T-helper 22 cell (primary cell): ENCODE measurements at places on chromosomes 2 and 18.

- DNase-seq = no peak
Observed at GRCh38 chr2:172288603-172289002, 138.8 kb upstream of the ITGA6 start.

DNA sequence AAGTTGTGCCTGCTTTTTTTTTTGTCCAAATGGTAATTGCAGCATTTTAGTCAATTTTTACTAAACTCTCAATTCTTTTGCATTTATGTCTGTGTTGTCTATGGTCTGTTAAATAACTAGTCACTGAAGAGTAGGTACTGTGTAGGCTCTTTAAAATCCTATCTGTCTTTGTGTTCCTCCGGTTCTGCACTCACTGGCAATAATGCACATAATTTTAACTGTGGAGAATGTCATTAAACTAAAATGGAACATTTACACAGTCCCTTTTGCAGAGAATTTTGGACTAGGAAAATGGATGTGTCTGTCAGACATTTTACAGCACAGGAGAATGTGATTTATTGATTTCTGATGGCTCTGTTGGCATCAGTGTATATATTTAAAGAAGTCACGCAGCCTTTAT, 116.6 kb downstream of the ASXL3 start:
- no peak for DNase-seq

GRCh38 chr2:189751080-189751658, 11.4 kb downstream of the OSGEPL1 start:
- no peak for DNase-seq

- no peak for DNase-seq
Observed at GRCh38 chr2:177320596-177320995, 56.1 kb upstream of the NFE2L2 start.

DNA sequence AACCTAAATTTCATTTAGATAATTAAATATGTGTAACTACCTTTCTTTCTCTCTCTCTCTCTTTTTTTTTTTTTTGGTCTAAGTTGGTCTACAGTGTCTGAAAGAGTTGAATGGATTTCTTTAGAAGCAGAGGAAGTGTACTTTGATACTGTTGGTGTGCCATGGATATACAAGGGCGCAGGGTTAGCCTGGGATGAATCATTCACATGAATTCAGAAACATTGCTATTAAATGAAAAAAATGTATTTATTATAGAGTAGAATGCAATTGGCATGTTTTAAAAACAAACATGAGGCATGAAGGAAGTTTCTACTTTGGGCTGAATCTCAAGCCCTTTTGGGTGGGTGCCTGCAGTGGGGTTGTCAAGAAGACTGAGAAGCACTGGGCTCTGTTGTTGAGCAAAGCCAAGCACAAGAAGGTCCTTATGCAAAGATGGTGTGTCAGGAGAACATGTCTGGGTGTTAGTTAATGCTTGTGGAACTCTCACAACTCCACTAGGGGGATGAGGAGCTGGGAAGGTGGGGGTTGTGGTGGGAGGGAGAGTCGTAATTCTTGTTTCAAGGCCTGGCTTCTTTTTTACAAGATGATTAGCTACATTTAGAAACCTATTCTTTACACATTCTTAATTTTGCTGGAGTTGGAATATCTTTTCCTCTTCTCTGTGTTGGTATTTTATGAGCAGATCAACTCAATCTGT, 57.9 kb downstream of the LYPD6 start:
- DNase-seq = no peak

DNA sequence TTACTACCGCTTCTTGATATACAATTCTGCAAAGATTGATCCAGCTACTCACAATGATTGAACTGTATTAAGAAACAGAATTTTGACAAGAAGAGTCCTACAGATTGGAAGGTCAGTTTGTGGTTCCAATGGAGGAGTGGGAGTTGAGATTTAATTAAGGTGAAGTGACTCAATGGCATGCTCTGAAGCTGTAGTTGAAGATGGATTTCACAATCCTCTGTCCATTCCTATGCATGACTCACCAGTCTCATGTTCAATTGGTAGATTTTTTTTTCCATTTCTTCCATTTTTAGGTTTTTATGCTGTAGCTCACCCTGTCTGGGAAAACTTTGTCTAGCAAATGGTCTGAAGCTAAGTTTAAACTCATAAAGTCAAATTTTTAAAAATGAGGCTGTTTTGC, 83.3 kb downstream of the DPP4 start:
- DNase-seq = no peak

DNA sequence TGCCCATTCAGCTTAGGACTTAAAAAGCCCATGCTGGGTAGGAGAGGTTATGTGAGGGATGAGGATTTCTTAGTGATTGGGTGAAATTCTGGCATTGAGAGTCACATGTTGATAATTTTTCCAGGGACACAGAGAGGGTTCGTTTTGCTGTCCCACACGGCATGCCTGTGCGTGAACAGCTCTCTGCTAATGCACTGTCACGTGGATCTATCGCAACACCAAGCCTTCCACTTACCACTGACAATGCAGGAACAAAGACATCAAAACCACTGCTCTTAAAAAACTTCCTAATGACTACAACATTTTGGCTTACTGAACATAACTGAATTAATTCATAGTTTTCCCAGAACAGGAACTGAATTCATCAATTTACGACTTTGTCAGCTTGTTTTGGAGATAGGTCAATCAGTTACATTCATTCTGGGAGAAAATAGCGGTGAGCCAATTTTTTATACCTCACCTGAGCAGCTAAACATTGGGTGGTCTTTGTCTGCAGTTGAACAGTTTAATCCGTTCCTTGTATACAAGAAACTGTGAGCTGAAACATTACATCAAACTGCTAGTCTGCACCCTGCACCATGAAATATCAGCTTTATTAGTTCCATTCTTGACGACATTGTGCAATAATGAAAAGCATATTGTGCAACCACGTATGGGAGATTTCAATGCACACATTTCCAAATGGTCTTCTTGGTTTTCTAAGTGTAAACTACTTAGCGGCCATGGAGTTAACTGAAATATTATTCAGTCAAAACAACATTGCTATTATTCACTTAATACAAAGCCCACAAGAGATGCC, 127.1 kb downstream of the LPIN1 start:
- DNase-seq = no peak

- no peak for DNase-seq
Observed at GRCh38 chr2:88603146-88603545, 24.1 kb downstream of the EIF2AK3 start.
